ENCODE measurements at places on chromosomes 7 and 10.
A peak's percentile ranks its signal among the peaks of the same experiment; 100 is the strongest.

- peak; percentile 68 for DNase-seq
Observed at GRCh38 chr7:27165089-27165995, at the start of gene HOXA9. HOXA9 (minus strand) TSS chr7:27165537; CDS start chr7:27165457, 80 bp downstream.

- no peak for DNase-seq
Observed at GRCh38 chr10:110434489-110435096, 63.1 kb upstream of the DUSP5 start.

- DNase-seq: no peak
Observed at GRCh38 chr7:117830422-117830954, 42.8 kb downstream of the CTTNBP2 start.

- no peak for DNase-seq
Observed at GRCh38 chr10:106312087-106312486, 852.4 kb downstream of the SORCS1 start.

- no peak for DNase-seq
Observed at GRCh38 chr10:101601541-101601940, 13.4 kb downstream of the DPCD start.

- no peak for DNase-seq
Observed at GRCh38 chr10:8066124-8066523, 11.6 kb downstream of the GATA3 start.

- no peak for DNase-seq
Observed at GRCh38 chr10:35569111-35569707, 35.9 kb upstream of the GJD4 start.

GRCh38 chr7:121798453-121798840 is 74.5 kb upstream of the PTPRZ1 start:
- DNase-seq: no peak

DNA sequence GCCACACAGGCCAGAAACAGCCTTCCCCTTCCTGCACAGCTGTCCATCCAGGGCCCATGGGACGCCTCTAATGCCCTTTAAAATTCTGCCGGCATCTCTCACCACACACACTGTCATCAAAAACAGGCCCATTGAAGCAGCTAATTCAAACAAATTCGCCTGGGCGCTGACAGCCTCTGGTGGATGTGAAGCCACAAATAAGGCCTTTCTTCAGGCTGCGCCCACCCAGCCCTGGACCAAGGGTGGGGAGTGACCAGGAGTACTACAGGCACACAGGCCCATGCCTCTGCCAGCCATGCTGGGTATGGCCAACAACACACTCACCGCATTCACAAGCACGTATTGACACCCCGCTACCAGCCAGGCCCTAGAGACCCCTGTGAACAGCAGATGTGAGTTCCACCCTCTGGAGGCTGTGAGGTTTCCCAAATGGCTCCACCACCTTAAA is 54.6 kb downstream of the SLIT1 start:
- DNase-seq: no peak

DNA sequence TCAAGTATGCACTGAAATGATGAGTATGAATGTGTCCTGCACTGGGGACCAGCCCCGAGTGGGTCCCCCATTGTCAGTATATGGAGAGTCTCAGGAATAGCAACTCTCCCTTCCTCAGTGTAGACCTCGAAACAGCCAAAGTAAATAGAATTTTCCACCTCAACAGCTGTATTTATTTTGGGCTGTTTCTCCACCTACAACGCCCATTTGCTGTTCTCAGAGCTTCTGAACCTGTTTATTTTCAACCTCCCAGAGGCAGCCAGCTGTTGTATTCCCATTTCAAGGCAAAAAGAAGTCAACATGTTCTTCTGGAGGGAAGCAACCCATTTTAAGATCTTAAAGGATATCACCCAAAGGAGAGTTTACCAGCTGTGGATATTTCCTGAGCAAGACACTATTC is 59.6 kb upstream of the BICC1 start:
- DNase-seq: no peak

DNA sequence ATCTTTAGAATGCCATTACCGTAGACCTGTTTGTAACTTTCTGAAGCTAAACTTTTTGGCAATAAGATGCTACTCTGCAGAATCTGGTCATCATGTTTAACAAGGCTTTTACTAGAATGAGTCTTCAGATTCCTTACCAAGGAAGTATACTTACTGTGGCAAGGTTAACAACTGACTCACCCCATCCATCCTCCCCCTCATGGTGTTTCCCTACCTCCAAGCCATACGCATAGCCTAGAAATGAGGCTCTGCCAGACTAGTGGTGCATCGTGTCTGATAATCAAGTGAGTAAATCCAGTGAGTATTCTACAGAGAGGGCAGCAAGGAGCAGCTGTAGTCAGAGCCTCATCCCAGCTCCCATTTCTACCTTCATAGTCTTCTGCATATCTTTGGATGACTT is 223.6 kb downstream of the IPMK start:
- no peak for DNase-seq

DNA sequence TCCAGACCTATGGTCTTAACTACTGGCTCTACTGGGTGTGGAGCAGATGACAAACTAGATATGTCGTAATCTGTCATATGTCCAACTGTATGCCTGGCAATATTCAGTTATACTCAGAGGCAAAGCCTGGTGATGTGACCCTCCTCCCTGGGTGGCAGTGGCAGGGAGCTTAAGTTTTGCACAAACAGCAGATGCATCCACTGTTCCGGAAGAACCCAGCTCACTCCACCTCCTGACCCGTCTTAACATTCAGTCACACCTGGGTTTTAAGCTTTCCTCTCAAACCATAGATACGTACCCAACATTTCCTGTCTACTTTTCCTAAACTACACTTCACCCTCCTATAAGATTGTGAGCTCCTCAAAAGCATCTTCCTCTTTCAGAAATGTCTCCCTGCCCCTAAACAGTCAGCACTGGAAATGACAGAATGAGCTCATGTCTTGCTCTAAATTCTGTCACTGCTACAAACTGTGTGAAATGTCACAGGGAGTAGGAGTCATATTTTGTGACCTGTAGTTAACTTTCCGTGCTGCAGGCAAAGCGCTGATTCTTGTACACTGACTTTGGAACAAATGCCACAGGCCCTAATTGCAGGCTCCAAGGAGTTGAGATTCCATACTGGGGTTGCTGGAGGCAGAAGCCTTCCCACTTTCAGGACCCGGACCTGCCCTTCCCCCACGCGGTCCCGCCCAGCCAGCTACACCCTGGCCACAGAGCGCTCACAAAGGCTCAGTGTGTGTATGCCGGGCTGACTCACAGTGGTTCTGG is 23.9 kb downstream of the SCD start:
- peak; percentile 31 for DNase-seq

GRCh38 chr7:6604458-6604857 is 11.0 kb upstream of the ZNF853 start:
- DNase-seq: no peak

GRCh38 chr10:104127411-104127810 is 5.4 kb downstream of the SFR1 start:
- DNase-seq: no peak

GRCh38 chr10:133024704-133025557 is 62.8 kb upstream of the ADGRA1 start:
- DNase-seq: no peak

DNA sequence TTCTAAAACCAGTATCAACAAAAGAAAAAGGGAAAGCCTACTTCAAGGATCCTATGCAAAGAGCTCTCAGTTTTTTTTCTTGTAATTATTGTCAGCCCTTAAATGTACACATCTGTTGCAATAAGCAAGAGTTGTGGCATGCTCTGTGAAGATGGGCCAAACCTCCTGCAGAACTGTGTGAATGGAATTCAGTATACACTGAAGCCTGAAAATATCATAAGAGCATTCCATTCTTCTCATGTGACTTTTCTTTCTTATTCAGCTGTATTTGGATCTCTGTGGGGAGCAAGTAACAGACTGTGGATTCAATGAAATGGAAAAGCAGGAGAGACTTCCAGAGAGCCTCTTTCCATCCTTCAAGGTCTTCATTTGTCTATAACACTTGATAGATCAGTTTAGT is 130.7 kb downstream of the SAMD9 start:
- DNase-seq: no peak

DNA sequence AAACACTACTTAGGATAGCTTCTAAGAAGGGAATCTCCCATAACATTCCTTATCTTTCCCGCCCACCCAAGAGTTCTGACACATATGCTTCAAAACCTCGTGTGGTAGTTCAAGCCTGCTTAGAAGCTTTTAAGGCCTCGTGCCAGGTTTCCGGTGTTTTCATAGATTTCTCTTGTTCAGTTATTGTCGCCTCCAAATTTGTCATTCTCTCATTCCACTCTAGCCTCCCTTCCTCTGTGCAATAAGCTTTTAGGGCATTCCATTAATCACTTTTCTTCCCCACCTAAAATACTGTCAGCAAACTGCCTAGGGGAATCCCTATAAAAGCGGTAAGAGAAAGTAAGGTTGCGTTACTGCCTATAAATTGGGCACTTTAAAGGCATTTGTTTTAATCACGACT is 718 bp upstream of the BPGM start:
- DNase-seq: no peak

- no peak for DNase-seq
Observed at GRCh38 chr10:51031950-51032349, 42.3 kb upstream of the PRKG1 start.

- no peak for DNase-seq
Observed at GRCh38 chr7:158592541-158592940, 4.9 kb upstream of the PTPRN2 start.

DNA sequence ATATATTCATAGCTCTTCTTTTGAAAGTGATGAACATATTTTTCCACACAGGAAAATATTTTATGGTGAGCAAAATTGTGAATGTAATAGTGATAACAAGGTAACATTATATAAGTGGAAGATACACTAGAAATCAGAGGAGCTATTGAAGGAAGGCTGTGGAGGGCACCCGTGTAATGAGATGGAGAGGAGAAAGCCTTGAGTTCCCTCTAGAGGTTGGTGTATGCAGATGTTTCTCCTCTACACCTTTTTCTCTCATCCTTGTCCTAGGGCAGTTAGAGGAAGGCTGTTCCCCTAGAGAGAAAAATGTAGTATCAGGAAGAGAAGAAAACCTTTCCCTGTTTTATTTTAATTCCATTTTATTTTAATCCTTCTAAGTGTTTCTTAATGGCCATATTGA is 54.6 kb upstream of the NRG3 start:
- DNase-seq: no peak

DNA sequence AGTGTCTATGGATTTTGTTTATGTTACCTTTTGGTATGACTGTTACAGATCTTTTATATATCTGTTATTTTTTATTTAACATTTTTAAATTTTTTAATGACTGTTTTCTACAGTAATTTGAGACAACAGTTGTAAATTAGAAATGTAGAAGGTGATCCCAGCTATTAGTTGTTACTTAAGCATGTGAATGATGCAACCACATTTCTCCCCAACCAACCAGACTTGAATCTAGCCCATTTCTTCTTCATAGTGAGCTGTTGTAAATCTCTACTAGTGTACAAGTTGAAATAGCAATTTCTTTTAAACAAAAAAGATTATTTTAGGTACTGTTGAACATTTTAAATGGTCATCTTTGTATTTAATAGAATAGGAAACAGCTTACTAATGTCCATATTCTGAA is 18.0 kb downstream of the TMEM106B start:
- no peak for DNase-seq

DNA sequence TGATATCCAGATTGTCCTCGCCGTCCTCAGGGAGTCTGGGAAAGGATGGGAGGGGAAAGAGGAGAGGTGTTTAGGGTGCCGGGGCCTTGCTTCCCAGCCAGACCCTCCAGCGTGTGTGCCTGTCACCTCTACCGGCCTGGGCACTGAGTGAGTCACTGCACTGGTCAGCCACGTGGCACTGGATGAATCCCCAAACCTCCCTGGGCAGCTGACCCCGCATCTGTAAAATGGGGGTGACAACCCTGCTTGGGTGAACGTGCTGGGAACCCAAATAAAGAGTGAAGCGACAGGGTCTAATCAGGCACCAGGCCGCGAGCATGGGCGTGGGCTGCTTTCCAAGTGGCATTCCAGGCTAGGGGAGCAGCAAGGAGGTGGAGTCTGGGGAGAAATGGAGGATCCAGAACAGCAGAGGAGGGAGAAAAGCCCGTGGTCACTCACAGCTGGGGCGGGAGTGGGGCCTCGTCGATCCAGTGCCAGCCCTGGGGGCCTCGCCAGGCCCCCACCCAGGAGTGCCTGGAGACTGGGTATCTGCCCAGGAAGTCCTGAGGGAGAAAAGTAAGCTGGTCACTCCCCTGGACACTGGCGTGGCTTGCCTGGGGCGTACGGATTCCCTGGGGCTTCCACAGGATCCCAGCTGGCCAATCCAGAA is 29.7 kb downstream of the KLRG2 start:
- no peak for DNase-seq
